Temporal lobe (tissue), 4 donors: ENCODE measurements at places on chromosomes 1 and 21. TPM values are rescaled to one million over a fixed set of nuclear protein-coding genes. Genes with fewer than 3 reads are reported as not detected.

The ACKR1 gene
- total RNA-seq = 2.5 TPM

The PTTG1IP gene
- total RNA-seq = 63.2 TPM

The S100B gene
- total RNA-seq = 10.1 TPM

The NPL gene
- total RNA-seq = 3.7 TPM

The LEPR gene
- total RNA-seq = 14.0 TPM

The PCBP3 gene
- 2.7 TPM for total RNA-seq

The PADI3 gene
- total RNA-seq = not detected

The DMRTA2 gene
- total RNA-seq = 3.2 TPM

The GPX7 gene
- 9.3 TPM for total RNA-seq

The MFSD2A gene
- 18.7 TPM for total RNA-seq
